ENCODE measurements at places on chromosomes 4 and X. TPM values are rescaled to one million over a fixed set of nuclear protein-coding genes. Genes with fewer than 3 reads are reported as not detected.
A peak's percentile ranks its signal among the peaks of the same experiment; 100 is the strongest.

AMER1 gene
- 3.4 TPM for total RNA-seq

GAGE2A gene
- not detected for total RNA-seq

PQBP1 gene
- 66.5 TPM for total RNA-seq

NPFFR2 gene
- total RNA-seq: not detected

DNA sequence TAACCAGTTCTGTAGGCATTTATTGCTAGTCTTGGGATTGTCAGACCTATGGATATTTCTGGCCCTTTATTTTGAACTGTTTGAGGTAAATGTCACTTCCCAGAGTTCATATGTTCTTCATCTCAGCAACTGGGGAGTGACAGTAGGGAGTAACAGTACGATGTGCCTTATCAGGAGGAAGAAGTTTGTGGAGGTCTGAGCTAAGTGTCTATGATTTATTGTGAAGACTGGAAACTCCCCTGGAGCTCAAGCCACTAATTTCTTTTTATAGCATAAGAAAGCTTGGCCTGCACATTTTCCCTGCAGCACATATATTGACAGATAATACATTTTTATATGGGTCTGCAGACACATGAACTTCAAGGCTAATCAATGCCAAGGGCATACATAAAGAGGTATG, 383.8 kb downstream of the GRXCR1 start:
- no peaks in the 10 kb centered on the region for H3K36me3 ChIP-seq
- no peak overlapping the region for H3K4me3 ChIP-seq
- H3K4me1 ChIP-seq: no peaks in the 10 kb centered on the region
- DNase-seq: no peak
- H3K27ac ChIP-seq: no peak overlapping the region
- H3K27me3 ChIP-seq: no peaks in the 10 kb centered on the region

DNA sequence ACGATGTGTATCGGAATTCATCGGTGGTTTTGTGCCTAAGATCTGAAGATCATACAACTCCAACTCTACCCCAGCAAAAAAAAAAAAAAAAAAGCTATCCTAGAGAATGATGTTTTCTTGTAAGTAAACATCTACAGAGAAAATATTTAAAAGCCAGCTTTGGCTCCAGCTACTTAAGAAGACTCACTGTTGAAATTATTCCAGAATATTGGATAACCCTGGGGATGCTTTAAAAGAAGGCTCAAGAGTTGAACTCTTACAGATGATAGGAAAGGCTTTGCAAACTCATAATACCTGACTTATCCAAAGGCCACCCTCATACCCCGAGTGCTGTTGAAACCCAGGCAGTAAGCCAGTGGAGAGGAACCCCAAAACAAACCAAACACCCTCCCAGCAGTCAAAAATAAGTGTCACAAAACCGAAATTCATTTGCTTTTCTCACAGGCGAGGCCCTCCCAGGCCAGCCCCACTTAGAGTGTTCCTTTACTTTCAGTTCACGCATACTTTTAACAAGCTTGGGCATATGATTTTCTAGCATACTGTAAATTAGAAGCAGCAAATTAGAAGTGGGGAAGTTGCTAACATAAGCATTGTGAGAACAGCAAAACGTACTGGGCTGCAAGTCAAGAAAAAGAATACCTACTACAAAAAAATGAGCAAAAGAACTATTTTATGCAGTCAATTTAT, 2.7 kb upstream of the AMELX start:
- DNase-seq: no peak
- no peak overlapping the region for H3K4me3 ChIP-seq
- H3K27me3 ChIP-seq: no peaks in the 10 kb centered on the region
- no peaks in the 10 kb centered on the region for H3K4me1 ChIP-seq
- H3K36me3 ChIP-seq: no peaks in the 10 kb centered on the region

DNA sequence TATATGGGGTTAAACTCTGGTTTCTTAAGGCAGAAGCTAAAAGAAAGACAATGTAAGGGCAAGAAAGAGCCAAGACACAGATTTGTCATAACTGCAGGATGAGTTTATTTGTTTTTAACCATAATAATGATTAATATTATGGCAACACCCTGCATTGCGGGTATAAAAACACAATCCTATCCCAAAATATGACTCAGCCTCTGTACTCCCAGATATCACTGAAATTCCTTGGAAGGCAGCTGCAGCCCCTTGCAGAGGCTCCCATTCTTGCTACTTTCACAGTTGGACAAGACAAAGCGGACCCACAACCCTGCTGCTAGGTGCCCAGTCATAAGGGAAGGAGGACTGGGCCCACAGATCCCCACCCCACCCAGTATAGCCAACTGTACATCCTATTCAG, 20.4 kb upstream of the FGF16 start:
- no peaks in the 10 kb centered on the region for H3K4me1 ChIP-seq
- H3K4me3 ChIP-seq: no peak overlapping the region
- H3K36me3 ChIP-seq: no peaks in the 10 kb centered on the region
- no peak overlapping the region for H3K27ac ChIP-seq
- no peaks in the 10 kb centered on the region for H3K27me3 ChIP-seq

- DNase-seq: no peak
- H3K36me3 ChIP-seq: peaks cover 18% of the 10 kb centered on the region
- H3K4me1 ChIP-seq: peaks cover 9% of the 10 kb centered on the region
Measured at GRCh38 chr4:39004758-39005157, 27.5 kb downstream of the TMEM156 start.

GRCh38 chr4:93810340-93810992, 18.1 kb upstream of the ATOH1 start:
- no peaks in the 10 kb centered on the region for H3K36me3 ChIP-seq
- H3K4me3 ChIP-seq: no peak overlapping the region
- no peaks in the 10 kb centered on the region for H3K4me1 ChIP-seq
- no peak for DNase-seq
- peaks cover 1% of the 10 kb centered on the region for H3K27me3 ChIP-seq

GRCh38 chr4:90171491-90171890, 44.3 kb downstream of the CCSER1 start:
- DNase-seq: no peak
- H3K27me3 ChIP-seq: no peaks in the 10 kb centered on the region
- no peak overlapping the region for H3K27ac ChIP-seq
- no peaks in the 10 kb centered on the region for H3K4me1 ChIP-seq
- no peak overlapping the region for H3K4me3 ChIP-seq
- no peaks in the 10 kb centered on the region for H3K36me3 ChIP-seq

GRCh38 chr4:136106753-136107152, 1425.5 kb downstream of the PCDH18 start:
- H3K4me3 ChIP-seq: no peak overlapping the region
- H3K27ac ChIP-seq: no peak overlapping the region
- DNase-seq: no peak
- no peaks in the 10 kb centered on the region for H3K36me3 ChIP-seq
- H3K27me3 ChIP-seq: no peaks in the 10 kb centered on the region

DNA sequence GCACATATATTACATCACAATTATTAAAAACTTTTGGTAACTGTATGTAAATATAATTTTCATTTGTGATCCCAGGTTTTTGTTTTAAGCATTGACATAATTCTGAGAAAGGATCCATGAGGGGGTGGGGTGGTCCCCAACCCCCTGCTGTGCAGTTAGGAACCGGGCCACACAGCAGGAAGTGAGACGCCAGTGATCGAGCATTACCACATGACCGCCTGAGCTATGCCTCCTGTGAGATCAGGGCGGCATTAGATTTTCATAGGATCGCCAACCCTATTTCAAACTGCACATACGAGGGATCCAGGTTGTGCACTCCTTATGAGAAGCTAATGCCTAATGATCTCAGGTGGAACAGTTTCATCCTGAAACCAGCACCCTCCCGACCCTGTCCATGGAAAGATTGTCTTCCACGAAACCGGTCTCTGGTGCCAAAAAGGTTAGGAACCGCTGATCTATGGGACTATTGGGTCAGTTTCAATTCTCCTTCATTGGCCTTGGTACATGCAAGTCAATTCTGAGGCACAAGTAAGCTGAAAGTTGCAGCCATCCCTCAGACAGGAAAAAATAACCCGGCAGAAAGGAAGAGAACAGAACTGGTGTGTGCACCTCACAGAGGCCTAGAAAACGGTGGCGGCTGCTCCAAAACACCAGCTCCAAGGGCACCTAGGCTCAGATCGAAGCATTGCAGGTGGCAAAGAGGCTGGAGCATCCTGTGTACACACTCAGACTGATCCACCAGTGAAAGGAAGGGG, 7.0 kb upstream of the TMSB4X start:
- DNase-seq: peak; percentile 61
- peaks cover 38% of the 10 kb centered on the region for H3K4me1 ChIP-seq
- H3K36me3 ChIP-seq: peaks cover 15% of the 10 kb centered on the region
- H3K27me3 ChIP-seq: no peaks in the 10 kb centered on the region
- H3K27ac ChIP-seq: peak overlapping the region; percentile 97

GRCh38 chr4:68954126-68954525, 2.5 kb upstream of the UGT2A3 start:
- no peaks in the 10 kb centered on the region for H3K4me1 ChIP-seq
- H3K27me3 ChIP-seq: no peaks in the 10 kb centered on the region
- H3K36me3 ChIP-seq: no peaks in the 10 kb centered on the region
- no peak overlapping the region for H3K27ac ChIP-seq

Data from activated CD8-positive, alpha-beta T cell treated with anti-CD3 and anti-CD28 coated beads for 36 hours (primary cell).